ENCODE measurements at places on chromosomes 5 and 9. TPM values are rescaled to one million over a fixed set of nuclear protein-coding genes. Genes with fewer than 3 reads are reported as not detected.

ZNF484 gene
- 9.4 TPM for total RNA-seq

SGCD gene
- 1.6 TPM for total RNA-seq

CCNI2 gene
- total RNA-seq = not detected

CCL27 gene
- total RNA-seq = not detected

ZNF354C gene
- 6.6 TPM for total RNA-seq

KLF4 gene
- 36.0 TPM for total RNA-seq

SPINK13 gene
- not detected for total RNA-seq

ANKRD55 gene
- not detected for total RNA-seq

TICAM2 gene
- total RNA-seq = 6.2 TPM

Data from subcutaneous preadipocyte (primary cell).